Thymus (tissue), 14 donors: ENCODE measurements at places on chromosomes 5 and 9. TPM values are rescaled to one million over a fixed set of nuclear protein-coding genes. Genes with fewer than 3 reads are reported as not detected.

LIFR gene
- total RNA-seq, result 33.8 TPM

BTNL3 gene
- total RNA-seq, result not detected

UBAP1 gene
- 19.3 TPM for total RNA-seq

ADAMTS16 gene
- total RNA-seq, result 0.14 TPM

ZNF462 gene
- total RNA-seq, result 6.6 TPM

DNA sequence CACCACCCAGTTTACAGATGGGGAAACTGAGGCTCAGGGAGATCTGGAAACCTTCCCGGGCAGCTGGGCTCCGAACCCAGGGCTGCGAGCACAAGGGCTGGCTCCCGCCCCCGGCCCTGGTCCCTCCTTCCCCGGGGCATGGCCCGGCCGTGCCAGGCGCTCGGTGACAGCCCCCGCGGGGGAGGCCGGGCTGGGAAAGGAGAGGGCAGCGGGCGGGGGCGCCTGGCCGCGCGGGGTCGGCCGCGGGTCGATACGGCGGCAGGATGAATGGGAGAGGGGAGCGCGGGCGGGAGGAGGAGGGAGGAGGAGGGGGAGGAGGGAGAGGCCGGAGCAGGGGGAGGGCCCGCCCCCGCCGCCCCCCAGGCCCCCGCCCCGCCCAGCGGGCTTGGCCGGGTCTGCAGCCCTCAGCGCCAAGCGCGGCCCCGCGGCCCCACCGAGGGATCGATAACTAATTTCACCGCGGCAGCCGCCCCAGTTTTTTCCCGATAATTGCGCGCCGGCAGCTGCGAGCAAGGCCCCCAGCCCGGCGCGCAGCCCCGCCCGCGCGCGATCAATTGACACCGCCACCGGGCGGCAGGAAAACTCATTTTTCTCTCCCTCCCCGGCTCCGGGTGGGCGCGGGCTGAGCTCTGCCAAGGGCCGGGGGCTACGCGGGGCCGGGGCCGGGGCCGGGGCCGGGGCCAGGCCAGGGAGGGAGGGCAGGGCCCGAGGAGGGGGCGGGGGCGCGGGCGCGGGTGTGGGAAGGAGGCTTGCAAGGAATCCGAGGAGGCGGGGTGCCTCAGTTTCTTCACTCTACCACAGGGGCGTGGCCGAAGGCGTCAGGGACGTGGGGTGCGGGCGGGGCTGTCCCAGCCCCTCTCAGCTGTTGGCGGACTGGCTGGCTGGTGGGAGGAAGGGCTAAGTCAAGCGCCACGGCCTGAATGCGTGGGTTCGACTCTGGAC, 52.1 kb downstream of the C9orf50 start:
- DNase-seq, result no peak

LURAP1L gene
- 1.4 TPM for total RNA-seq

GRCh38 chr9:124078641-124079040, 67.1 kb downstream of the LHX2 start:
- DNase-seq, result no peak

DNA sequence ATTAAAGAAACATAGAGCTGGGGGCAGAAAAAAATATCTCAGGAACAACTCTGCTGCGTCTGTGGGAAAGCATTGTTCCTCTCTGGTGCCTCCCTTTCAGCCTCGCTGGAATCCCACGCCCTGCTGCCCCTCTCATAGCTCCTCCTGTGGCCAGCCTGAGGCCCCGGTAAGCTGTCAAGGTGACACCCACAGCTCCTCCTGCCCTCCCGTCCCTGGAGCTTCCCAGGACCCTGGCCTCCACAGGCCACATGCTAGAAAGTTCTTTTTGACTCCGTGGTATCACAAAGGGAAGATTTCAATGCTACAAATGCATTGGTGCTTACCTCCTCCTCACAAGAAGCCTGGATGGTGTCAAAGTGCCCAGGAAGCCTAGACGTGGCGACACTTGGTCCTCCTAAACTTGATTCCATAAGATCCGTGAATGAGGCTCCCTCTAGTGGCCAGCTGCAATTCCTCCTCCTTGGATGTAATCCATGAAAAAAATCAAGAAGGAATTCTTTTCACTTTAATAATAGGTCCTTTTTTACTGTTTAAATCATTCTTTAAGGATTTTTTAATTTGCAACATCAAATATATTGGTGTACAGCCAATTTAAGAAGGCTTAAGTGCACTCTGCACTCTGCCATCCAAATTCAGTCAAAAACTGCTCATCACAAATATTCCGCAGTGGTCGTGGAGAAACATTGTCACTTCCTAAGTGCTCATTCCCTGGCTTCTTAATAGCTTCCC, 104.9 kb downstream of the CFAP90 start:
- peak; percentile 8 for DNase-seq

SAXO1 gene
- 0.09 TPM for total RNA-seq

- DNase-seq, result no peak
Observed at GRCh38 chr9:115369322-115369957, 251.5 kb upstream of the TNC start.

DNA sequence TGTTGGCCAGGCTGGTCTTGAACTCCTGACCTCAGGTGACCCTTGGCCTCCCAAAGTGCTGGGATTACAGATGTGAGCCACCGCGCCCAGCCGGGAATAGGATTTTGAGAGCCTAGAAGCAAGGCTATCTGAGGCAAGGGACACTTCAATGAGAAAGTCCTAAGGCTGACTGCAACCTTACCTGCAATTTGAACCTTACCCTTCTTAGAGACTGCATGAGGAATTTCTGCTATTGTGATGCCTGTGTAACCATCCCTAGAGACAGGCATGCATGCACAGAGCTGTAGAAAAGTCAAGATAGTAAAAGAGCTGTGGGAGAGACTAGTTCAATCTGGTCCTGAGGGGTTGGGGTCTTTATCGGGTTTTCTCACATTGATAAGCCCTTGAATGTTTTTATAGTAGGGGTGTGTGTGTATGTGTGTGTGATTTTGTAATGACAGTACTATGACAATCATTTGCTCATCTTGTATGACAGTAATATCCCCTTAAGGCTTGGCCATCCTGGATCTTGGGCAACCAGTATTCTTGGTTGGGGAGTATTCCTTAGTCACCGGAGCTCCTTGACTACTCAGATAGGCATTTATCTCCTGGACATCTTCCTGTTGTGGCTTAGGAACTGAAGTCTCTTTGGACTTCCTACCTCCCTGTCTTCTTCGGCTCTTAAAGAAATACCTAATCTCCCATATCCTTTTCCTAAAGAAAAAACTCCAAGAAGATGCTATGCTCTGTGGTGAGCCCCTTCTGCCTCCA, 11.2 kb downstream of the DNAJB5 start:
- DNase-seq, result no peak

CA9 gene
- 1.0 TPM for total RNA-seq

GRCh38 chr5:164002628-164003027, 497.2 kb downstream of the MAT2B start:
- DNase-seq, result no peak

DNA sequence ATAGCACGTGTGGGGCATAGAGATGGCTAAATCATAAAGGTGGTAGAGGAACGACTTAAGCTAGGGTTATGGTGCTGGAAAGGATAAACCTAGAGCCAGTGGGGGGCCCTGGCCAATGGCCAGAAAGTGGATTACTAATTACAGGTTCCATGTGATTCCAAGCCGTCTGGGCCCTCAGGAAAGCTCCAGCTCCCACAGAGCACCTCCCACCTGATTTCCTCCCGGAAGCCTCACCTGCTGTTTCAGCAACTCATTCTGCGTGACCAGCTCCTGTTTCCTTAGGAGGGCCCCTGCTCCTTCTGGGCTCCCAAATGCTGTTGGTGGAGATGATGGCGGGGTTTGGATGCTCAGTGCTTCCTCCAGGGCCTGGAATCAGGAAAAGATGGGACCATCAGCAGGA, 16.2 kb downstream of the GPX3 start:
- no peak for DNase-seq

DNA sequence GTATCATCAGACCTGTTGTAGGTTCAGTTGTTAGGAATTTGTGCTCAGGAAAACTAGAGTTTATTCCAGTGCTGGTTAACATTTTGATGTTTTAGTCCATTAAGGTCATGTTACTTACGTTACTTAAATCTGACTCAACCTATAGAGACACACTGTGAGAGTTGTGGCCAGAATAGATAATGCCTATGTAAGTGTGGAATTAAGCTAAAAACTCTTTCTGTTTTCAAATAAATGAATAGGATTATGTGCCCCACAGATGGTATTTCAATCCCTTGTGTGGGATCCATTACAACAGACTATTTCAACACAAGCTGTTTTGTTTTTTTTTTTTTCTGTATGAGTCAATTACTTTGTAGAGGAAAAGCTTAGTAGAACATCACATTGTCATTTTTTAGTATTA, 68.1 kb downstream of the MEGF10 start:
- DNase-seq, result no peak

GRIN3A gene
- 0.14 TPM for total RNA-seq

- no peak for DNase-seq
Observed at GRCh38 chr5:176908675-176909368, 9.7 kb upstream of the HK3 start.

OR1Q1 gene
- total RNA-seq, result not detected

- no peak for DNase-seq
Observed at GRCh38 chr5:155040984-155041653, 27.6 kb downstream of the KIF4B start.

GFI1B gene
- total RNA-seq, result 0.61 TPM

- DNase-seq, result no peak
Observed at GRCh38 chr5:25516141-25516540, 871.4 kb upstream of the CDH10 start.

GRCh38 chr9:135372036-135372435, 107.5 kb upstream of the PPP1R26 start:
- no peak for DNase-seq

DNA sequence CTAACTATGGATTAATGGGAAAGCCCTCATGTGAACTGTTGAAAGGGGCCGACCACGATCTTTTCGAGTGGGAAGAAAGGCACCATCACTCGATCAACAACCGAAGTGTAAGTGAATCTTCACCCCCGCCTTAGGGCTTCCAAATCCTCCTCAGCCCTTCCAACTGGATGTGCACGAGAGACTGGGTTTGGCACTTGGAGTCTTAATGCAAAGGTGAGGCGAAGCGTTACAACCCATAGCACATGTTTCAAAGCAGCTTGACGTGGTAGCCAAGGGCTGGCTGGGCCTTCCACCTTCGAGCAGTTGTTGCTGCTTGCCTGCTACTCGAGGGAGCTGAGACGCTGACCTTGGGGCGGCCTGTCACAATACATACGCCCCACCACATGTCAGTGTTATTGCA, 5.7 kb upstream of the LCN9 start:
- no peak for DNase-seq

ARHGEF37 gene
- 1.1 TPM for total RNA-seq

DNA sequence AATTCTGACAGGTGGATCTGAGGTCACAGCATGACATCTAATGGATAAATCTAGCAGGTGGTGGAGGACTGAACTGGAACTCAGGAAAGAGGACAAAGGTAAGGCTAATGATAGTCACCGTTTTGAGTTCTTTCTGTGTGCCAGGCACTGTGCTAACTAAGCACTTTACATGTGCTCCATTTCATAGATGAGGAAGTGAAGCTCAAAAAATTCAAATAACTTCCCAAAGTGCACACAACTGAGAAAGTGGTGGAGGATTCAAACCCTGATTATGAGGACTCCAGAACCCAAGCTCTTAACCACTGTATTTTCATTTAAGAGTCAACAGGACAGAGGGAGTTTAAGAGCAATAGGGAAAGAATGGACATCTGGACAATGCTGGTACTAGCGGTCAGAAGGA, 7.1 kb upstream of the DELE1 start:
- no peak for DNase-seq

GRCh38 chr5:172493906-172494305, 39.6 kb upstream of the SH3PXD2B start:
- no peak for DNase-seq

DNA sequence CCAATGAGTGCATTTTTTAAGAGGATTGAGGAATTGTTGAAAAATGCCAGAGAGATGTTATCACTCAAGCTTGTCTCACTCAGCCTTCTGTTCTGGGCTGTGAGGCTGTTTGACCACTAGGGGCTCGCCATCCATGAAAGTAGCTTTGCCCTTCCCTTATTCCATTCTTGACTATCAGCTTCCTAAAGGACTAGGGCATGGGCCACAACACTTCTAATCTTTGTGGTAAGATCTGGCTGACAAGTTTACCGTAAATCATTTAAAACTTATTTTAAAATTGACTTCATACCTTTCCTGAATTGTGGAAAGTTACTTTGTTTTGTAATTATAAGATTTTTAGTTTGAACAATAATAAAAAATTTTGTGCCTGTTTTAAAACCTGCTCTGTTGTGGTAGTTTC, 49.5 kb downstream of the TJP2 start:
- DNase-seq, result no peak

DNA sequence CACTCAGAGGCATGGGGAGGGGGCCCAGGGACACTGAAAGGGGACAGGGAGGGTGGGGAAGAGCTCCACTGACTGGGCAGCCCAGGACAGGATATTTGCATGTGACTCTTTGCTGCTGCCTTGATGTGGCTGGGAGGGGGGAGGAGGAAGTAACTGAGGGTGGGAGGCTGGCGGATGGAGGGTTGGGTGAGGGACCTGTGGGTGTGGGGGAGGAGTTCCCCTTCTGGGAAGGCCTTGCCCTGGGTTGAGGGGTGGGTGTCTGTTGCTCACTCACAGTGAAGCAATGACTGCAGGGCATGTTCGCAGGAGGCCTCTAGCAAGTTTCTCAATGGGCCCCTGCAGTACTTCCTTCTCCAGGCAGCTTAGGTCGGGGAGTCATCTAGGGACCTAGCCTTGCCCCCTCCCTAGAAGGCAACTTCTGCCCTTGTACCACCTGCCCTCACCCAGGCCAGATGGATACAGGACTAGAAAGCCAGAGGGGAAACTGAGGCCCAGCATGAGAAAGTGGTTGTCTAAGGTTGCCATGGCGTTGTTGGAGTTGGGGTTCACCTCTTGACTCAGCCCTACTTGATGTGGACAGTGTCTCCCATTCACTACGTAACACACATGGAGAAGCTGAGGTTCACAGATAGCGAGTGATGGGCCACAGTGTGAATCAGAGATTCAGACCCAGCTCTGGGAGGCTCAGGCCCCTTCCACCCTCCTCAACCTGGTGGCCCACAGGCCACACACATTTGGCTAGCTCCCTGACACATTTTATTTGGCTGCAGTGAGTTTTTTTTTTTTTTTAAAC, 3.0 kb downstream of the GRK6 start:
- DNase-seq, result peak; percentile 71

DNA sequence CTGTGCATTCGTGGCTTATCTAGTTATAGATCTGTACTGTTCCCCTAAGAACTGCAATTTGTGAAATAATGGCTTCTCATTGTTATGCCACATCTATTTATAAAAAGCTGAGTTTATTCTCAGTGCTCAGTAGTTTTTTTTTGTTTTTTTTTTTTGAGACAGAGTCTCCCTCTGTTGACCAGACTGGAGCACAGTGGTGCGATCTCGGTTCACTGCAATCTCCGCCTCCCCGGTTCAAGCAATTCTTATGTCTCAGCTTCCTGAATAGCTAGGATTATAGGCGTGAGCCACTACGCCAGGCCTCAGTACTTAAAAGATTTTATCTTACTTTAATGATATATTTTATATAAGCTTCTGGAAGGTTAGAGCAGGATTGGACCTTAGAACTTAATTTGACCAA, 19.0 kb downstream of the SEC61B start:
- no peak for DNase-seq

GRCh38 chr9:115213818-115214334, 95.9 kb upstream of the TNC start:
- no peak for DNase-seq
